RPMI7951 (cell line): ENCODE measurements at places on chromosomes 6 and 20. TPM values are rescaled to one million over a fixed set of nuclear protein-coding genes. Genes with fewer than 3 reads are reported as not detected.

LY6G6F gene
- not detected in 2 replicates for total RNA-seq

TREM2 gene
- 0.39 TPM in 1 of 2 replicates, not detected in the other for total RNA-seq

SLC32A1 gene
- total RNA-seq: not detected in 2 replicates

LRRC73 gene
- 0.10 and 0.60 TPM in 2 replicates for total RNA-seq

PKHD1 gene
- total RNA-seq: not detected in 2 replicates

DNA sequence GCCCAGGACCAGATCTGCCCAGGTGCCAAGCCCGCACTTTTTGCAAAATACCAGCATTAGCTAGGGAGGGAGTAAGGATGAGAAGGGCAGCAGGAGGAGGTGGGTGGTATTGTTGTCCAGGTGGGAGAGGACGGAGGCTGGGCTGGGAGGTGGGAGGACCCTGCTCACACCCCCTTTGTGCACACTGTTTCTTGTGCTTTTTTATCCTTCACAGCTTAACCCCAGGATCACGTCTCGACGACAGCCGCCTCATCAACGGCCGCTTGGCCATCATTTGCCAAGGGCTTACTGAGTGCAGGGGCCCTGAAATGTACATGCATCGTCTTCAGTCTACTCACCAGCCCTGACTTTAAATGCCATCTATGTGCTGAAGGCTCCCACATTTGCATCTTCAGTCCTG, 12.1 kb upstream of the TGM2 start:
- no peak for DNase-seq

DNA sequence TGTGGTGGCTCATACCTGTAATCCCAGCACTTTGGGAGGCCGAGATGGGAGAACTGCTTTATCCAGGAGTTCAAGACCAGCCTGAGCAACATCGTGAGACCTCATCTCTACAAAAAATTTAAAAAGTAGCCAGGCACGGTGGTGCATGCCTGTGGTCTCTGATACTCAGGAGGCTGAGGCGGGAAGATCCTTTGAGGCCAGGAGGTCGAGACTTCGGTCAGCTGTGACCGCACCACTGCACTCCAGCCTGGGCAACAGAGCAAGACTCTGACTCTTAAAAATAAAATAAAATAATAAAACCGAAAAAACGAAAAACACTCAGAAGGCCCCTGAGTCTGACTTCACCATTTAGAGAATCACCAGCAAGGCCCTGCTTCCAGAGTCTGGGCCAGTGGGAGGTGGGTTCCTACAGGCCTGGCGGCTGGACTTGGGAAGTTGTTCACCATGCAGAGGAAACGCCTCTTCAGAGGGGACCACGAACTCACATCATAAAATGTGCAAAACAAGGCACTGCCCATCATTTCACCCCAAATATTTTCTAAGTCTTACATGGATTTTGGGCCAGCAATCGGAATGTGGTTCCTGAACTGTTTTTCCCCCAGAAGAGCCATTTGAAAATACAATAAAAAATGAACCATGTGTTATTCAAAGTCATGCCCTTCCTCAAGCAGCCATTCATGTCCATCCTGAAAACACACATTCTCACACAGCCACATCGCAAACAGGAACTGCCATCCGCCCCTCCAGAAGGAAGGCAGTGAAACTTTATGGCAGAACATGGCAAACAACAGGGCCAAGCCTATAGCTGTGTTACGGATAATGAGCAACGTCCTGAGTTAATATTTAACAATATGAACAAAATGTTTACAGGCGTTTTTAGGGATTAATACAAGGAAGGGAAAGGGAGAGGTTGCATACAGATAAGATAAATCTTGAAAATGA, 57.8 kb downstream of the SLC22A23 start:
- no peak for DNase-seq

DNA sequence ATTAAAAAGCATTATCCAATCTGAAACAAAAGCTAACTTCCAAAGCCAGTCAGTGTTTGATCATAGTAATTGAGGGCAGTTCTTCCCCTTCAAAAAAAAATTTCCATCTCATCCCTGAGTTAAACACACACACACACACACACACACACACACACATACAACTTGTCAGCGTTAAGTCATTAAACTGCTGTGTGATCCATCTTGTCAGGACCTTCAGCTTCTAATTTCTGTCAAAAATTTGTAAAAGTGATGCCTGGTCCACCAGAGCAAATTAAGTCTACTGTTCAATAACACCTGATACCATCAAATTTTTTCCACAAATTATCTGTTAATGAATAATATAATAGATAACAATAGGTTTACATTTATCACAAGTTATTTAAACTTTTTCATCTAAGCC, 198.7 kb downstream of the GPX5 start:
- DNase-seq: no peak

DNA sequence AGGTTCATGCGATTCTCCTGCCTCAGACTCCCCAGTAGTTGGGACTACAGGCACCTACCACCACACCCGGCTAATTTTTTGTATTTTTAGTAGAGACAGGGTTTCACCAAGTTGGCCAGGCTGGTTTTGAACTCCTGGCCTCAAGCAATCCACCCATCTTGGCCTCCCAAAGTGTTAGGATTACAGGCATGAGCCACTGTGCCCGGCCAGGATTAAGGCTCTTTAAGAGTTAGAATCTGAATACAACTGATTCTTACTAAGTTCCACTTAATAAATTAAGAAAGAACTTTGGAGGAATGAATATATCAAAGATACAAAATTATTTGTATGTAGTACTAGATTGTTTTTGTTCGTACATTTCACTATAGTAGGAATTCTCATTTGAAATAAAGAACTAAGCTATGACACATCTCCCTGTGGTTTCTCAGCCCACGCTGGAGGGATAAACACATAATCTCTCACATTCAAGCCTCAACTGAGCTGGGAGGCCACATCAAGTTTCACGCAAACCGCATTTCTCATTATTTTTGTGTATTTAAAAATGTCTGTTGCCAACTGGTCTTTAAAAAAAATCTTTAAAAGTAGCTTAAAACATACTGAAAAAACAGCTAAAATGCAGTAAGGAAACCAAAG, 34.2 kb downstream of the DTNBP1 start:
- peak; percentile 82 for DNase-seq

- no peak for DNase-seq
These were observed 154.8 kb upstream of the KCNQ5 start for GRCh38 chr6:72466971-72467566.

GRCh38 chr20:44089987-44090674, 96.9 kb downstream of the JPH2 start:
- DNase-seq: peak; percentile 91

DNA sequence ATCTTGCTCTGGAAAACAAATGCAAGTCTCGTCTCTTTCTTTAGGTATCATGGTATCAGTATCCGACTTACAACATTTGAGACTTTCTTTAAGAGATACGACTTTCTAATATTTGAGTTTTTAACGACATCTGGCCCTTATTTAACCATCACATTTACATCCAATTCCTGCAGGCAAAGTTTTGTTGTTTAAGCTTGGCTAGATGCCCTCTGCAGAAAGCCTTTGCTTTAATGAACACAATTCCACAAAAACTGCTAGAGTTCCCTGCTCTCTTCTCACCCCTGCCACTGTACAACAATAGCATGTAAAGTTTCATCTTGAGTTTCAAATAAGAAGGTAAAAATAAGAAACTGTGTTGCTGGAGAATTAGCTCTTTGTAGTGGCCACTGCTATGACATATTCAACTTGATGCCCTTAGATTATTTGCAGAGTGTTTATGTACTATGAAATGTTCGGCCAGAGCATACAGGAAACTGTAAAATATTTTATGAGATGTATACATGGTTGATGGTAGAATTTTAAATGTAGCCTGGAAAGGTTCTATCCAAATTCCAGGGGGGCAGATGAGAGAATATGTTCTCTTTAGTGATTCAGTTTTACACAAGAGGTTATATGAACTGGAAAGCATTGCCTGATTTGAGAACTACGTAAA, 438.6 kb downstream of the CDC5L start:
- DNase-seq: no peak

DNA sequence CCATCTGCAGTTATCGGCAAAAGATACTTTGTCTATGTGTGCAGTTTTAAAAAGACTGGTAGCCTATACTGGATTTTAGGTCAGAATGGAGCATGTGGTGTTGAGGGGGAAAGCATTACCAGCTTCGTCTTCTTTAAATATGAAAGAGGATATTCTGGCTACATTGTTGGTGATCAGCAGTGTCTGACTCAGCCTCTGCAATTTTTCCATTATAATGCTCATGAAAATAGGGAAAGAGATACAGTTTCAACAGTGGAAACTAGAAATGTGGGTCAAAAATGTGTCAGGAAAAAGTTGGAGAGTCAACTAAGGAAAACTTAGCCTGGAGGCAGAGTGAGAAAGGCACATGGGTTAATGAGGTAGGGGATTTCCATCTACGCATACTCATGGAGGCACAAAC, 45.2 kb downstream of the HDGFL1 start:
- peak; percentile 8 for DNase-seq

DNA sequence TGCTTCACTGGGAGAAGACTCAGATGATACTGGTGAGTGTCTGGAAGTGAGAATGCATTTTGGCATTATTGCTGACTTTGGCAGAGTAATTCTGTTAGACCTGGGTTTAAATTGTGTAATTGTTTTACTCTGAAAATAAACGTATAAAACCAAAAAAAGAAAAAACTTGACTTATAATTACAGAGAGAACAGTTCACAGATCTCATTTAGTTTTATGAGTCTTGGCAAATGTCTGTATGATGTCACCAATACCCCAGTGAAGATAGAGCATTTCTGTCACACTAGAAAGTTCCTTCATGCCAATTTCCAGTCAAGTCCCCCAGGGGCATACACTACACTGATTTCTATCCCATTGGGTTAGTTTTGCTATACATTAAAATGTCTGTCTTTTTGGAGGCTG, 67.3 kb downstream of the SMAP1 start:
- DNase-seq: no peak

DNA sequence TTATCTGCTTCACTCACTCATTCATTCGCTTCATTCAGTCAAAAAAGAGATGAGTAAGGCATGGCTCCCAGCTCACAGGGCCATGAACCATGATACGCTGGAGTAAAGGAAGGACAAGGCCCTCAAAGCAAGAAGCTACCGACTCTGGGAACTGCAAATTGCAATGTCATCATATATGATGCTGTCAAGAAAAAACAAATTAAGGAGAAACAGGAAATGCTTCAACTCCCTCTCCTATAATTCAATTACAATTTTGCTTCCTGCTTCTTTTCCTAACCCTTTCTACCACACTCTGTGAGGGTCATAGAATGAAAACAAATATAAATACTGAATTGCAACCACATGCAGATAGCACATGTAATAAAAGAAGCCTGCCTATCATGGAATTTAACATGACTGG, 725.7 kb upstream of the FLRT3 start:
- DNase-seq: no peak

DNA sequence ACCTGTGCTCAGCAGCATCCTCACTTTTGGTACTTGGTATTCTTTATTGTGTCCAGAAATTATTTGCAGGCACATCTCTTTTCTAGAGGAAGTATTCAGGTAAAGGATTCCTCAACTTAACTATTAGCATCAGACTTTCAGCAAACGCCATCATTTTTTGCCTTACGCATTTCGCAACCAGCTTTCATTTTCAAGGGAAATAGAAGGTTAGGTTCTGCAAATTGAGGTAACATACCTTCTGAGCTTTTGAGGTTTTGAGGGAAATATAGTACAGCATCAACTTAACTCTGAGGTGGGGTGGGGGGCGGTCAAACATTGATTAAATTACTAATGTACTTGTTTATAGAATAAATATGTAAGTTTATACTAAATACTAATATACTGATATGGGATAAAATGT, 243.6 kb upstream of the RIMS1 start:
- DNase-seq: no peak

- DNase-seq: peak; percentile 10
These were observed 214.8 kb upstream of the GRIK2 start for GRCh38 chr6:101178748-101179147.

- DNase-seq: peak; percentile 47
These were observed 4.6 kb downstream of the OR2H2 start for GRCh38 chr6:29589423-29590048.

DNA sequence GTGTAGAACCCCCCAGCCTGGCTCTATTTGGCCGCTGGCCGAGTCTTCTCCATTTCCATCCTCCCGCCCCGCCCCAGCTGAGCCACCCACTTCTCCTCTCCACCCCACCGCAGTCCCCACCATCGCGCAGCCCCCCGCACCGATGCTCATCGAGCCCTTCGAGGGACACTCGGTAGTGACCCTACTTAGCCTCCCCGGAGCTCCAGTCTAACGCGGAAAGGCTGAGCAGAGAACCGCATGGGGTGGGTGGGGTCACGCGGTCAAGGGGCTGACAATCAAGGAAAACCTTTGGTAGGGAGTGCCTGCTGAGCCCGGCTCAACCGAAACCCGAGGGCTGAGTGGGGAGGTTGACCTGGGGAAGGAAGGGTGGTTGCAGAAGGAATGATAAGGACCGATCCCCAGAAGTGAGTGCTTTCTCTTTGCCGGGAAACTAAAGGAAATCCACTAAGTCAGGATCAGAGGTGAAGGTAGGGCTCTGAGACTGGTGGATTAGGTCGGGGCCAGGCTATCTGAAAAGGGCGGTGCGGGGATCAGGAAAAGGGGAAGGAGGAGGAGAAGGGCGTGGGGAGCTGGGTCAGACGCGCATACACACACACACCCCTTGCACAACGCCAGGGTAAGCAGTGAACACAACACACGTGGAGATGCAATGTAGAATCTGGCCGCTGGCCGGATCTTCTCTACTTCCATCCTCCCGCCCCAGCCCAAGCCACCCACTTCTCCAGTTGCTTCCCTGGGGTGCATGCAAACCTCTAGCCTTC, 49.8 kb downstream of the CPXM1 start:
- DNase-seq: peak; percentile 39

DNA sequence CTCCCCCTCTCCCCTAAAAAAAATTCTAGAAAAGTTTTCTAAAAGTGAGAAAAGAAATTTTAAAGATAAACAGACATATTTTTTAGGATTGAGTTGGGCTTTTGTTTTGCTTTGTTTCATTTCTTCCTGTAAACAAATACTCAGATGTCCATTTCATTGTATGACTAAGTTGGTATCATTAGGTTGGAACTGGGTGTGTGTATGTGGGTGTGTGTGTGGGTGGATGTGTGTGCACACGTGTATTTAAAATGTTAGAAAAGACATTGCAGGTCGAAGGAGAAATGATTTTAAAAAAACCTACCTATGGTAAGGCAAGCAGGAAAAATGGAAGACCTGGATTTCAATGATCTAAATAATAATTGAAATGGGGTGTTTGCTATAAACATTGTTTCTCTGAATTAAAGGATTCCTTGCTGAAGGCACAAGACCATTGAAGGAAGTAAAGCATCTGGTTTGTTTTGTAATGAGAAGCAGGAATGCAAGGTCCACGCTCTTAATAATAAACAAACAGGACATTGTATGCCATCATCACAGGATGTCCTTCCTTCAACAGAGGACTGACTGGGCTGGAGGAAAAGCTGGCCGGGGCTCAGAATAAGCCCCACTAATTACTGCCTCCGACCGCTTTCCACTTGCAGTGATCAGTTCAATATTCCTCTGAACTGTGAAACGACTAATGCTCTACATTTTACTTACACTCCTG, 996 bp upstream of the PRDM1 start:
- DNase-seq: peak; percentile 50

GRCh38 chr20:24506146-24506545, 36.7 kb downstream of the SYNDIG1 start:
- DNase-seq: no peak

- no peak for DNase-seq
These were observed 383.8 kb upstream of the KHDRBS2 start for GRCh38 chr6:62669831-62670230.
